Frontal cortex (tissue), 4 donors: ENCODE measurements at places on chromosomes 11 and 22.

GRCh38 chr22:42805016-42805997 lies 51.8 kb downstream of the ARFGAP3 start:
- no peak for DNase-seq

- no peak for DNase-seq
Measured at GRCh38 chr11:125773516-125773915, 5.1 kb downstream of the PATE2 start.

- DNase-seq: no peak
Measured at GRCh38 chr11:73140213-73141030, 1.7 kb downstream of the FCHSD2 start.

GRCh38 chr11:10265936-10266335 lies 28.1 kb downstream of the SBF2 start:
- no peak for DNase-seq

GRCh38 chr22:37086184-37086583 lies 23.3 kb downstream of the TMPRSS6 start:
- no peak for DNase-seq

- DNase-seq: no peak
Measured at GRCh38 chr11:121652971-121653370, 200.2 kb upstream of the SORL1-AS1 start.

- no peak for DNase-seq
Measured at GRCh38 chr11:7167976-7168740, 79.4 kb downstream of the RBMXL2 start.

GRCh38 chr11:17148536-17148935 lies 59.2 kb downstream of the PIK3C2A start:
- no peak for DNase-seq
